Activated T-cell treated with anti-CD3 and anti-CD28 coated beads for 4 hours (primary cell): ENCODE measurements at places on chromosomes 5 and 9.

DNA sequence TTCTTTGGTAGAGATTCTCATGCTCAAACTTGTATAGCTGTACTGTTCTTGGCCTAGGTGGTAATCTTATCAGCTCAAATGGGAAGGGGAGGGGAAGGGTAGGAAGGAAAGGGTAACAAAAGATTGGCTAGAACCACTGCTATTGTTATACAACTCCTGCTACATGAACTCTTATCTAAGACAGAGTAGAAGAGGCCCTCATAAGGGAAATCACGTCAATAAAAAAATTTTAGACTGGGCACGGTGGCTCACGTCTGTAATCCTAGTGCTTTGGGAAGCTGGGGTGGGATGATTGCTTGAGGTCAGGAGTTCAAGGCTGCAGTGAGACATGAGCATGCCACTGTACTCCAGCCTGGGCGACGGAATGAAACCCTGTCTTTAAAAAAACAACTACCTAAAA lies 15.9 kb downstream of the STOM start:
- DNase-seq, result no peak

GRCh38 chr5:66307647-66308241 lies 163.6 kb downstream of the SREK1 start:
- no peak for DNase-seq

- no peak for DNase-seq
These were observed 125.6 kb downstream of the PAPPA start for GRCh38 chr9:116279230-116279629.

DNA sequence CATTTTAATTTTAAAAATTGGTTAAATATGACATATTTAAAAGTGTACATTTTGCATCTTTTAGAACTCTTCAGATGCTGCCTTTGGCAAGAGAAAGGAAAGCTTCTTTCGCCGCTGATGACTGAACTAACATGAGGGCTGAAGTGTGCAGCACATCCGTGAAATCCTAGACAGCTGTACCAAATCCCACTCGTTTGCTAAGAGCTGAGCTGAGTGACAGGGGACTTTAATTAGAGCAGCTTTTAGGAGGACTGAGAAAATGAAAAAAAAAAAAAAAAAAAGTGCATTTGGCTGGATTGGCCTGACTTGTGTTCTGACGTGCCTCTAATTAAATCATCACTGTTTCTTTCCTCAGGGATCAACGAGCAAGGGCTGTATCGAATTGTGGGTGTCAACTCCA lies 271.3 kb downstream of the ARHGAP26 start:
- no peak for DNase-seq

- no peak for DNase-seq
These were observed 25.6 kb downstream of the CARNMT1 start for GRCh38 chr9:75002422-75003023.

DNA sequence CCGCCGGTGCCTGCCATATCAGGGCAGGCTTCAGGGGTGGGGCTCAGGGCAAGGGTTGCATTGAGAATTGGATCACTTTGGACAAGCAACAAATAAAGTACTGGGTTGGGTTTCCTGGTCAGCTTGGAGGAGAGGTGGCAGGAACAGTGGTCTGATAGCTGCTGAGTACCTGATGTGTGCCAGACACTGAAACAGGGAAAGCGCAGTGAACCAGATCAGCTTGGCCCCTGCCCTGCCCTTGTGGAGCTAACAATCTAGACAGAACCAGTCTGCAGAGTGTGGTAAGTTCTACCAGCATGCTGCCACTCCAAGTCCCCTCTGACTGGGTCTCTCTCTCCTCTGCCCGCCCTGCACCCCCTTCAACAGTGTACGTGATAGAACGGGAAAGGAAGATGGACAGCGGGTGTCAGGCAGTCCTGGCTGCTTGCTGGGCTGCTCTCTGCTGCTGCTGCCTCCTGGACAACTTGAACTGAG lies 53.4 kb downstream of the CYSTM1 start:
- DNase-seq, result no peak

GRCh38 chr5:126808521-126808988 lies 31.6 kb downstream of the LMNB1 start:
- DNase-seq, result no peak

GRCh38 chr5:27158775-27159174 lies 120.4 kb upstream of the CDH9 start:
- DNase-seq, result no peak

GRCh38 chr5:19099195-19099594 lies 888.8 kb downstream of the CDH18 start:
- no peak for DNase-seq

DNA sequence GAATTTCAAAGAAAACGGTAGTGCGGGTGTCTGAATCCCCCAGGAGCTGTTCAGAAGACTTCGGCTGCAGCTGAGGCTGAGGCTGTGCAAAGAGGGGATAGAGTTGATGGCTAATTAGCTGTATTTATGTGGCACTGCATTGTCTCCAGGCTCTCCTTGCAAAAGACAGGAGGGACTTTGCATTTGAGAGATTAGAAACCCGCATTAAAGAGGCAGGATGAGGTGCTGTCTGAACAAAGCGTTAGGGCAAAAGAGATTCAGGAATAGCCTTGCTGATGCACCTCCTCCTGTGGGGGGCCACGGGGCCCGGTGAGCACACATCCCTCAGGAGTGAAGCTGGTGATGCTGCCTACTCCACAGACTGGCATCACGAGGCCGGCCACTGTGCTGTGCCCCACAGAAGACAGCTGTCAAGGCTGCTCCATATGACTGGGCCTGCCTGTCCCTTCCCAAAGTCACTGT lies 343.6 kb upstream of the DAP start:
- no peak for DNase-seq

DNA sequence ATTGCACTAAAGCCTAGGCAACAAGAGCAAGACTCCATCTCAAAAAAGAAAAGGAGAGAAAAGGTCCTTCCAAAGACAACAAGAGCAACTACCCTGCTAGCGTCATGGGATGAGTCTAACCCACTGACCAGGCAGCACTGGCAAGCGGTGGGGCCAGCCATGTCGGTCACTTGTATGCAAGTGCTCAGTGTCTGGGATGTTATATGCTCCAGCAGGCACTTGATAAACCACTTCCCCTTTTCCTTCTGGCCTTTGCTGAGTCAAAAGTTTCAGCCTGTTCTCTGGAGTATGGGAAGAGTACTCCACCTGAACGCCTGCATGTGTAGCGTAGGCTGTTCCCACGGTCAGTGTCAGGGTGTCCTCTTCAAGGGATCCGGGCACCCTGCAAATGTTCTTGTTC lies 9.2 kb upstream of the MXD3 start:
- no peak for DNase-seq

GRCh38 chr5:107958861-107959260 lies 288.1 kb upstream of the EFNA5 start:
- no peak for DNase-seq

DNA sequence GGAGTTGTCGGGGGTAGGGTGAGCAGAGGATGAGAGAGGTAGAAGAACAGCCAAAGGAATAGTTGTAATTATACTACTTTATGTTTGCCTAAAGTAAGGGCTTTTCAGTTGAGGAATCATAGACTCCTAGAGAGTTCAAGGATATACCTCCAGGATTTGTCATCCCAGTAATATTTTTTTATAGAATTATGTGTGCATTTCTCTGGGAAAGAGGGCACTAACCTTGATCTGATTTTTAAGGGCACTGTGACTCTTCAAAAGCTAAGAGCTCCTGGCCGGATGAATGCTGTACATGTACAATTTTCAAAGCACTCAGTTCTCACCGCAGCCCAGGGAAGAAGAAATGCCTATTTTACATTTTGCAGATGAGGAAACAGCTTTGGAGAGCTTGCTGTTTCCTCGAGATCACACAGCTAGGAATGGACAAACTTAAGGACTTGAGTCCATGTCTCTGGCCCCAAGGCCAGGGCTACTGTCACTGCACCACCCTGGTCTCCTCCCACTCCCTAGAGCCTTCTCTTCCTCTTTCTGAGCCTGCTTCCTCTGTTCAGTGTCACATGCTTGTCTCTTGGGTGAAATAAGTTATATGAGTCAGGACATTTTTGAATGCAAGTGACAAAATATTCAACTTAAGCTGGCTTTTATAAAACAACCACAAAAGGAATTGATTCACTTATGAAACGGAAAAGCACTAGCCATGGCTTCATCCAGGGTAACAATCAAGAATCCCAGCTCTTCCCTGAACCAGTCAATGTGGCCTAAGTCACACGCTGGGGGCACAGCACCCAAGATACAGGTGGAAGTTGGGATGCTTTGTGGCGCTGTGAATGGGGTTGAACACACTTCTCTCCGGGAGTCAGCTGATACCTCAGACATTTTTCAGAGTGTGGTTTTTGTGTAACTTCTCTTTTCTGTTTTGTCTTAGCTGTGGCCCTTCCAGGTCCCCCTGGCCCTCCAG lies 45.7 kb upstream of the TGFBR1 start:
- DNase-seq, result no peak

- no peak for DNase-seq
These were observed 104.6 kb upstream of the SARDH start for GRCh38 chr9:133842721-133843227.
